ENCODE measurements at places on chromosomes 6 and 20. TPM values are rescaled to one million over a fixed set of nuclear protein-coding genes. Genes with fewer than 3 reads are reported as not detected.

DNA sequence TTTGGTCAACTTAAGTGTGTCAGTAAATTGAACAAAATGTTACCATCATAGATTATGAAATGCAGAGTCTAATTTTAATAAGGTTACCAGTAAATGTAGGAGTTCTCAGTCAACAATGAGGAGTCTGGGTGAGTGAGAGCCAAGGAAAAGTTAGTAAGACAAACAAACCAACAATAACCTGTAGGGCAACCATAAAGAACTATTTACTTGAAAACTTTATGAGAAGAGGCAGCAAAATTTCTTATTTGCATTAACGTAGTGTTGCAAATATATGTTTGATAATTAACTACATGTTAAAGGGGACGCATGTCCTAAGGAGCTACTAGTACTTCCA lies 131.1 kb upstream of the SOX4 start:
- no peak for DNase-seq

- DNase-seq: no peak
Observed at GRCh38 chr6:3529232-3529631, 72.4 kb upstream of the SLC22A23 start.

DNA sequence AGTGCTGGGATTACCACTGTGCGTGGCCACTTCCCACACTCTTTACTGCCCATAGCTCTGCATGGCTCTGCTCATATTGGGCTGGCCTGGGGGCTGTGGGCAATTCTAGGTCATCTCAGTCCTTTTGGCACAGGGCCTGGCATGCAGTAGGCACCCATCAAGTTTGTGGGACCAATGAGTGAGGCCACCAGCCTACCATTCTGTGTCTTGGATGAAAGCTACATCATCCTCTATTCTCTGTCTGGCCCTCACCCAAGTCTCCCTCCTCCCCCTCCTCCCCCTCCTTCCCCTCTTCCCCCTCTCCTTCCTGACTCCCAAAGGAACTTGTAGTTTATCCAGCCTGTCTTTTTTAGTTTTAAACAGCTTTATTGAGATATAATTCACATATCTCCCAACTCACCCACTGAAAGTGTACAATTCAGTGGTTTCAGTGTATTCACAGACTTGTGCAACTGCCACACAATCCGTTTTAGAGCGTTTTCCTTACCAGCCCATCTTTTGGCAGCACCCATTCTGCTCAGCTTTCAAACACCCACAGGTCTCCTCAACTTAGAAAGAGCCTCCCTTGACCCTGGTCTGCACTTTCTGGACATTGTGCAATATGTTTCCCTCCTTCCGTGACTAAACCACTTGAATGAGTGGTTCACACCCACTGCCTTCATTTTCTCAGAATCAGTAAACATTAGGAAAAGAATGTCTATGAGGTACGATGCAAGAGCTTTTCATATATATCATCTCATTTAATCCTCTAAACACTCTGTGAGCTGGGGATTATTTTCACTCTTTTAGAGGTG lies 21.5 kb upstream of the MRPS18A start:
- peak; percentile 44 for DNase-seq

DNA sequence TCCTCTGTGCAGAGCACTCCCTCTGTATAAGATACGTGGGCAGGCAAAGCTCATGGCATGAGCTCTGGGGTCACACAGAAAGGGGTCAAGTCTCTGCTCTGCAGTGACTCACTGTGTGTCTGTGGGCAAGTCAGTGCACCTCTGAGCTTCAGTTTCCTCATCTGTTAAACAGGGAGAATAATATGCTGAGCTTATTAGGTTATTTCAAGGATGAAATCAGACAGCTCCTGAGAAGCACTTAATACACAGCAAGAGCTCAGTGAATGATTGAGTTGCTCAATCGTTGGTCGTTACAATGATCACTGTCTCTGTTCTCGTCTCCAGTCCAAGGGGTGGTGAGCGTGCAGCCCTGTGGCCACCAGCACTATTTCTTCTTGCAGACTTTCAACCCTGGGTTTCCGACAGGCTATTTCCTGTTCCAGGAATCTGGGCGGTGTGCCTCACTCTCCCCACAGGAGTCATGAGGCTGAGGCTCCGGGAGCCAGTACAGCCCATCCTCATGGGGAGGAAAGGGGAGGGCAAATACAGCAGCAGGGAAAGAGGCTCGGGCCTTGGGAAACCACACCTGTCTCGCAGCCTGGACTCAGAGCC lies 28.9 kb downstream of the KIAA1755 start:
- no peak for DNase-seq

- peak; percentile 60 for DNase-seq
Observed at GRCh38 chr6:27839626-27840475, 72.3 kb downstream of the OR2B2 start.

- DNase-seq: no peak
Observed at GRCh38 chr20:21528870-21529269, 15.0 kb upstream of the NKX2-2 start.

- no peak for DNase-seq
Observed at GRCh38 chr6:114449659-114450058, 106.8 kb upstream of the HS3ST5 start.

DNA sequence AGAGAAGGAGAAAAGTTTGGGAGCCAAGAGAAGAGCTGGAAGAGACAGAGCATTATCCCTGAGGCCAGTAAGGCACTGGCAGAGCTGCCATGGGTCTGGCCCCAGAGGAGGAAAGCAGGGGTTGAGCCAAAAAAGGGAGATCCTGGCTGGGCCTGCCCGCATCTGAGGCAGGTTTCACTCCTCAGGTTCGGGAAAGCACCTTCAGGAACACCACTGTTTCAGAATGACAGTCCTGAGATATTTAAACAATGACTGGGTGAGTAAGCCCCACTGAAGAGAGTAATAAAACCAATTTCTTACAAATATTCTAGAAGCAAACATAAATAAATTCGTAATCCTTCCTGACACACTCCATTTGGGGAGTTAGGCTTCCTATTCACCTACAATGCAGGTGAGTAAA lies 152.2 kb downstream of the BACH2 start:
- DNase-seq: no peak

DNA sequence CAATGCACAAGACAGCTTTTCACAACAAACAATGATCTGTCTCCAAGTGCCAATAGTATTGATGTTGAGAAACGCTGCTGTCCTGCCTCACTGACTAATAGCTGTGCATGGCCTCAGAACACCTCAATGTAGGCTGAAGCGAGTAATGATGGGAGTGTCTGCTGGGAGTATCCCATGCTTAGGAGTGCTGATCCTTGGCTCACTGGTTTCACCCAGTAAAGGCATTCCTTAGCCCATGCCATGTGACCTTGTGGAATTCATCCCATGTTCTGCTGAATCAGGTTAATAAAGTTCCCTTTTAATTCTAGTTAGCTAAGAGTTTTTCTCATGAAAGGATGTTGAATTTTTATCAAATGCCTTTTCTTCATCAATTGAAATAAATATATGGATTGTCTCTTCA lies 3.8 kb upstream of the WFDC12 start:
- no peak for DNase-seq

DNA sequence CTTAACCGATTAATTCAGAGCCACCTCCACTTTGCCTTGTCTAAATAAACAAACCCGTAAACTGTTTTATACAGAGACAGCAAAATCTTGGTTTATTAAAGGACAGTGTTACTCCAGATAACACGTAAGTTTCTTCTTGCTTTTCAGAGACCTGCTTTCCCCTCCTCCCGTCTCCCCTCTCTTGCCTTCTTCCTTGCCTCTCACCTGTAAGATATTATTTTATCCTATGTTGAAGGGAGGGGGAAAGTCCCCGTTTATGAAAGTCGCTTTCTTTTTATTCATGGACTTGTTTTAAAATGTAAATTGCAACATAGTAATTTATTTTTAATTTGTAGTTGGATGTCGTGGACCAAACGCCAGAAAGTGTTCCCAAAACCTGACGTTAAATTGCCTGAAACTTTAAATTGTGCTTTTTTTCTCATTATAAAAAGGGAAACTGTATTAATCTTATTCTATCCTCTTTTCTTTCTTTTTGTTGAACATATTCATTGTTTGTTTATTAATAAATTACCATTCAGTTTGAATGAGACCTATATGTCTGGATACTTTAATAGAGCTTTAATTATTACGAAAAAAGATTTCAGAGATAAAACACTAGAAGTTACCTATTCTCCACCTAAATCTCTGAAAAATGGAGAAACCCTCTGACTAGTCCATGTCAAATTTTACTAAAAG lies 2.7 kb downstream of the FOXC1 start:
- no peak for DNase-seq

ADA gene
- 24.7 TPM for polyA plus RNA-seq

KCNQ5 gene
- polyA plus RNA-seq: 1.6 TPM

FANCE gene
- polyA plus RNA-seq: 11.7 TPM

WFDC9 gene
- not detected for polyA plus RNA-seq

- peak; percentile 9 for DNase-seq
Observed at GRCh38 chr6:133132466-133132971, 108.6 kb upstream of the EYA4 start.

- DNase-seq: no peak
Observed at GRCh38 chr6:128303870-128304269, 216.5 kb downstream of the PTPRK start.

- no peak for DNase-seq
Observed at GRCh38 chr6:11978169-11978987, 33.7 kb upstream of the HIVEP1 start.

OR2H2 gene
- polyA plus RNA-seq: not detected

AIF1 gene
- not detected for polyA plus RNA-seq

RIMS1 gene
- 0.29 TPM for polyA plus RNA-seq

GRCh38 chr6:83872386-83873118 lies 13.1 kb downstream of the CYB5R4 start:
- no peak for DNase-seq

- no peak for DNase-seq
Observed at GRCh38 chr6:104064876-104065275, 794.8 kb downstream of the HACE1 start.

DNA sequence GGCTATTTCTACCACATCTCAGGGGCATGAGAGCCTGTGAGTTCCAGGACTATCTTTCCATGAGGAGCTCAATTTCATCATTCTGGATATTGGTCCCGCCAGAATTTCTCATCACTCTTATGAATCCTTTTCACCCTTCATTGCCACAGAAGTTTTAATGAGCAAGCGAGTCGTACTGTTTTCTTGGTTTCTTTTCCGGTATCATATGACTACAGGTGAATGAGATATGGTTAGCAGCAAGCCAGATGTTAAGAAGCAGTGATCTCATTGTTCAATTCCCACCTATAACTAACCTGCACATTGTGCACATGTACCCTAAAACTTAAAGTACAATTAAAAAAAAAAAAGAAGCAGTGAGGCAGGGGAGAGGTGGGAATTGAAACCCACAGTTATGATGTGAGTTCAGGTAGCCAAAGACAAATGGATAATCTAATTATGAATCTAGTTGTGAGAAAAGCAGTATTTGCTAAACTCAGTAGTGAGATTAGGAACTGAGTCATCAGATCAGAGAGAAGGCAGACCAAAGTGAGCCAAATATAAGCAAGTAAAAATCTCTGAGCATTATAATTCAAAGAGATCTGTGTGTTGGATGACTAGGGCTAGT lies 78.0 kb upstream of the ELOVL5 start:
- DNase-seq: no peak

TNFAIP3 gene
- 5.7 TPM for polyA plus RNA-seq

ANKRD6 gene
- polyA plus RNA-seq: 1.1 TPM

DNA sequence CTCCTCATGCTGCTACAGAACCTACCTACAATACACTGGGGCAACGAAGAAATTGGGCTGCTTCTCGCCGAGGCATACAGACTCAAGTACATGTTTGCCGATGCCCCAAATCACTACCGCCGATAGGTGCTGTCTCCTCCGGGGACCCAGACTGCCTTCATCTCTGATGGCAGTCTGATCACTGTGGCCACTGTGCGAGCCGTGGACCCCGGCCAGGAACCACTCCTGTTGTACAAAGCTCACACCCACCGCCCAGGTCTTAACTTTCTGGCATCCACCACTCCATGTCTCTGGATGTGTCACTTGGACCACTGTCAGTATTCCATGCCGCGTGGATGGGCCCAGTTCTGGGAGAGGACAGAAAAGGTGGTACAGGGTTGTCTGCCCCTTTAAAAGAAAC lies 22.7 kb upstream of the RNF8 start:
- no peak for DNase-seq

UNC93A gene
- not detected for polyA plus RNA-seq

DNA sequence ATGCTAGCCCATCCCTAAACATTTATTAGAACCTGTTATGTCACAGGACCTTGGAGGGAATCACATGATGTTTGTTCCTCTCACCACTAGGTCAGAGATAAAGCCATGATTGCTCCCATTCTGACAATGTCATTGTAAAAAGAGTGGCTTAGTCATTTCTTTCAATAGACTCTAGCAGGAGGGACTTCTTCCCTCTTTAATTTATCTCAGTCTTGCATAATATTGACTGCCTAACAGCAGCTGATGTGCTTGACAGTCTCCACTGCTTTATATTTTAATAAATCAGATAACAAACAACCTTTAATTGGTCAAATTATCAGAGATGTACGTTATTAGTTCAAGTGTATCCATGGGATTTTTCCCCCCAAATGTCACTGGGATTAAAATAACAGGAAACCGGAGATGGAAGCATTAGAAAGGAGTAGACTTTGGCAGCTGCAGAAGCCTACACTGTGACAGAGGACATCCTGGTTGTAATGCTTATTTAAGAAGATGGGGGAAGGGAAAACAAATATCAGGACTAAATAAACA lies 39.6 kb downstream of the LAMA4 start:
- no peak for DNase-seq

DNA sequence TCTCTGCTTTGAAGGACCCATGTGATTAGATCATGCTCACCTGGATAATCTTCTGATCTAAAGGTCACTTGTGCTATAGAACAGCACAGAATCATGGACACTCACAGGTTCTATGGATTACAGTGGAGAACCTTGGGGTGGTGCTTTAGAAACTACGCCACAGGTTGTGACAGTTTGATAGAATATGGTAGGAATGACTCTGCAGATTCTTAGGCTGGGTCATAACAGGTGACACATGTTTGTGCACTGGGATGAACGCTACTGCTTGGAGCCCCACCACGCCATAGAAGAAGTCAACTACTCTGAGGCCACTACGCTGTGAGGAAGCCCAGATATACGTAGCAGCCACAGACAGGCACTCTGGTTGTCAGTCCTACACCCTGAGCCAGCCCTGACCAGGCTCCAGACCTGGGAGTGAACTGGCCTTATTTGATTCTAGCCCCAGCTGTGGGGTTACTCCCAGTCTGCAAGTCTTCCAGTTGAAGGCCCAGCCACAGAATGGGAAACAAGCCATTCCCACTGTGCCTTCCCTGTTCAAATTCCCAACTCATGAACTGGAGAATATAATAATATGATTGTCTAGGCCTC lies 99.0 kb upstream of the SLC24A3 start:
- DNase-seq: no peak

PPP1R14C gene
- polyA plus RNA-seq: 0.11 TPM

DNA sequence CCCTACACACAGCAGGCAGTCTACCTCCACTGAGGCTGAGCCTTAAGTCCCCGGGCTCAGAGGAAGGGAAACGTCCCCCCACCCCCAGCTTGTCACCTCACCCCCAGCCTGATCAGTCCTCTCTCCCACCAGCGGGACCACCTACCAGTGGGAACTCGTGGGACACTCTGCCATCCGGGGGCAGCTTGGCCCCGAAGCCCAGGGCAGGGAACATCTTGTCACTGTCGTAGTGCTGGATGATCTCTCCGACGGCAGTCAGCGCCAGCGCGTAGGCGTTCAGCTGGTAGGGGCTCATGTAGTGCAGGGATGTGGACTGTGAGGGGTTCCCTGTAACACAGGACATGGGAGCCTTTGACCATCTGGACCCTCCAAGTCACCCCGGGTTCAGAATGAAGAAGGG lies 48.6 kb downstream of the RAB44 start:
- DNase-seq: no peak

All from BJ (cell line).